COLO829 (cell line): ENCODE measurements at places on chromosomes 16 and 17.

DNA sequence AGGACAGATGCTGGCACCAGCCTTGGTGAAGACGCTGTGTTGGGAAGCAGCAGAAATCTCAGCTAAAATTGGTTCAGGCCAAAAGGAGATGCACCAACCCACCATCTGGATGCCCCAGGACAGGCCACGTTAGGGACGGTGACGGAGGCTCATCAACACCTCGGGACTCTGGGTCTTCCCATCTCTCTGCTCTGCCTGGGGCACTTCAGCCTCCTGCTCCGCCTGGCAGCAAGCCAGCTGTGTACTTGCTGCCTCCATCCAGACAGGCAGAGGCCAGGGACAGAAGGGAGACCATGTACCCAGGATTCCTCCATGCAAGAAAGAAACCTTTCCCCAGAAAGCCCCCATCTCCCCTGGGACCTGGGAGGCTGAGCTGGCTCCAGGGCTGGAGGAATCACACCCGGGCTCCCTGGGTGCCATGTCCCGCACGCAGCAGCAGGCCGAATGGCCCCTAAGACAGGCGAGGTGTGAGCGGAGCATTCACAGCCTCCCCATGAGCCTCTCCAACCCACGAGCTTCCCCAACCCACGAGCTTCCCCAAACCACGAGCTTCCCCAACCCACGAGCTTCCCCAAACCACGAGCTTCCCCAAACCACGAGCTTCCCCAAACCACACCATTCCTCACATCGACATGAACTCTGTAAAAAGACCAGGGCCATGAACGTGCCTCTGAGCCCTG lies 274.5 kb downstream of the C16orf95 start:
- no peak for DNase-seq

DNA sequence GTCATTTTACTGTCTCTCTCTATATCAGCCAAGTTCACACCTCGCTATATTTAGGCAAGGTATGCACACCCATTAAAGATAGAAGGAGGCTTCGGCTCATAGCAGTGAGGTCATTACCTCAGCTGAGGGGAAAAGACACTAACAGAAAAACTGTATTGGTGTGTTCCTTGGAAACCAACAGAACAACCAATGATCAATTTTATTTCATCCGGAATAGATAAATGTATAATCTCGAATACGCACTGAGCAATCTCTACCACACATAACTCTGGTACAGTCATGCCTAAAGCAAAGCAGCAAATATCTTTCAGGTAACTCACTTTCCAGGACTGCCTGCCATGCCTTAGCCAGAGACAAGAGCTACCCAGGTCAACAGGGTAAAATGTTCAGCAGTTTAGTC lies 109.9 kb upstream of the CORO6 start:
- no peak for DNase-seq

DNA sequence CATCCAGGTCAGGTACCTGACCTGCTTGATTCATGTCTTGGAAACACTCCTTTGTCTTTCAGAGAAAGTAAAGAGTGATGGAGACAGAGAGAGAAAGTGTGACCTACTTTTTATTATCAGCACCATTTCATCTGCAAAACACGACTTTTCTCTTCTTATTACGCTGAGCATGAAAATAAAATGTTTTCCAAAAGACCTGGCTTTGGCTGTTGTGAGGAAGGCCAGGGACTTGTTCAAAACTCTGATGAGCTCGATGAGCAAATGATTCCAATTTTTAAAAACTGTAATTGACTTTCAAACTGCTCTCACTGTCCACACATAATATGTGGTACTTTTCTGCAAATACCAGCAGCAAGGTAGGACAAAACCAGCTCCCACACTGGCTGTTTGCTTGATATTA lies 679.9 kb downstream of the MAF start:
- DNase-seq = no peak

- no peak for DNase-seq
These were observed 2.3 kb downstream of the LRRC3C start for GRCh38 chr17:39929646-39930407.

DNA sequence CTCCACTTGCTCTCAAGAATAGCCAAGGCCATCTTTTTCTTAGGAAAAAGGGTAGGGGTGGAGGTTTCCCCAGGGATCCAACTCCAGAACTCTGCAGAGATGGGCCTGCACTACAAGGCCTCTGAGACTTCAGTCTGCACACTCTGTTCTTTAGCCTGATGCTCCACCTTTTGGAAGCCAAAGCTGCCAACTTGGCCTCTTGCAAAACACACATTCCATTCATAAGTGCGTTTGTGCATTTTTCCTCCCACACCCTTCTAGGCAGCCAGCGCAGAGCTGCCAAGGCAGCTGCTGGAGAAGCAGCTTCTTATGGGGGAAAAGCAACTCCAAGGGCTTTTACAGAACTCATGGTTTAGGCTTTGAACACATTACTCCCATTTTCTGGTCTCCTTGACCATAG lies 45.3 kb downstream of the REXO5 start:
- DNase-seq = peak; percentile 78

DNA sequence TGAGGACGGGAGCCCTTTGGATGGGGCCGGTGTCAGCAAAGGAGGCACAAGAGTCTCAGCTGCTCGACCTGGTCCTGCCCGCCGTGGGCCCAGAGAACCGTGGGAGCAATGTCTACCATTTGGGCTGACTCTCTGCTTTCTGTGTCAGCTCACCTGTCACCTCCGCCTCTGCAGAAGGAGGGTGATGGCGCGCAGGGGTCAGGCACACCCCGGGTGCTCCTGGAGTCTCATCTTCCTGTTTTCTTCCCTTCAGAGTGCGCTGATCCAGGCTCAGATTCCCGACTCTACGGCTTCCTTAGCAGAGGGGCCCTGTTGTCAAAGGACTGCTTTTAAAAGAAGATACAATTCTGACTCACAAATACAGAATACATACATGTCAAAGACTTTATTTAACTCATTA lies 167.1 kb downstream of the BANP start:
- DNase-seq = no peak

DNA sequence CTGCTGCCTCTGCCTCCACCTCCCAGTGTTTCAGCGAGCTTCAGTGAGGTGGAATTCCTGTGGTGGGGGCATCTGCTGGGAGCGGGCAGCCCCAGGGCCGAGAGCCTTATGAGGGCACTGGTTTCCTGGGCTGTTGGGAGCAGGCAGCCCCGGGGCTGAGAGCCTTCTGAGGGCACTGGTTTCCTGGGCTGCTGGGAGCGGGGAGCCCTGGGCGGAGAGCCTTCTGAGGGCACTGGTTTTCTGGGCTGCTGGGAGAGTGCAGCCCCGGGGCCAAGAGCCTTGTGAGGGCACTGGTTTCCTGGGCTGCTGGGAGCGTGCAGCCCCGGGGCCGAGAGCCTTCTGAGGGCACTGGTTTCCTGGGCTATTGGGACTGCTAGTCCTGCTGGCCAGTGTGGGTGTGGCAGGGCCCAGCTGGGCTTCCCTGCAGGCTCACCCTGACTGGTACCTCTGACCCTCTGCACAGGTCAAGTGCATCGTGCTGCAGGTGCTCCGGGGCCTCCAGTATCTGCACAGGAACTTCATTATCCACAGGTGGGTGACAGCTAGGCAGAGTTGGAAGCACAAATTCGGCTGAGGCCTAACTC lies 5.6 kb downstream of the CDK10 start:
- no peak for DNase-seq

DNA sequence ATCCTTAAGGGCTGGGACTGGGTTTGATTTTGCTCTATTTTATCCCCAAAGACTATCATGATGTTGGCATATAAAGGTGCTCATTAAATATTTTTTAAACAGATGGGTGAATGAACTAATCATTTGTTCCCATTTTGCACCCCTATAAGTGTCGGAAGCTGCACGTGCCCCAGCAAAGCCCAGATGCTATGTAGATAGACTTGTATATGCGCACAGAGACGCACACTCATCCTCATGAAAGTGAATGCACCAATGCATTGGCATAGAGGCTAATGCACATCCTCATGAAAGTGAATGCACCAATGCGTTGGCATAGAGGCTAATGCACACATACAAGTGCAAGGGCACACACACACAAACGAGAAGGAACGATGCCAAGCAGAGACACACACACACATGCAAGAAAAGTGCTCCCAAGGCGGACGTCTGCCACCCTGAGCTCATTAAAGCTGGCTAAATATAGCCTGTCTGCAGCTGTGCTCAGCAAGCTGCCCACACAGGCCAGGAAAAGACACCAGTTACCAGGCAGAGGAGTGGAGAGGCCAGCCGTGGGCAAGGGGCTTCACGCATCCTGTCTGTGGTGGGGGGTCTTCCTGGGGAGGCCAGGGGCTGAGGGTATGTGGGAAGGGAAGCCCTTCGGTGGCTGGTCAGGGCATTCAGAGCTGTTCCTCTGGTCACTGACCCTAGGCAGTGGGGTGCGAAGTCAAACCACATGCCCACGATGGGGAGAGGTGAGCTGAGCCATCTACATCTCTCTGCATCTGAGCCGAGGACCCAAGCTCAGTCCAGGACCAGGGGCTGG lies 52.6 kb downstream of the PIMREG start:
- DNase-seq = no peak

DNA sequence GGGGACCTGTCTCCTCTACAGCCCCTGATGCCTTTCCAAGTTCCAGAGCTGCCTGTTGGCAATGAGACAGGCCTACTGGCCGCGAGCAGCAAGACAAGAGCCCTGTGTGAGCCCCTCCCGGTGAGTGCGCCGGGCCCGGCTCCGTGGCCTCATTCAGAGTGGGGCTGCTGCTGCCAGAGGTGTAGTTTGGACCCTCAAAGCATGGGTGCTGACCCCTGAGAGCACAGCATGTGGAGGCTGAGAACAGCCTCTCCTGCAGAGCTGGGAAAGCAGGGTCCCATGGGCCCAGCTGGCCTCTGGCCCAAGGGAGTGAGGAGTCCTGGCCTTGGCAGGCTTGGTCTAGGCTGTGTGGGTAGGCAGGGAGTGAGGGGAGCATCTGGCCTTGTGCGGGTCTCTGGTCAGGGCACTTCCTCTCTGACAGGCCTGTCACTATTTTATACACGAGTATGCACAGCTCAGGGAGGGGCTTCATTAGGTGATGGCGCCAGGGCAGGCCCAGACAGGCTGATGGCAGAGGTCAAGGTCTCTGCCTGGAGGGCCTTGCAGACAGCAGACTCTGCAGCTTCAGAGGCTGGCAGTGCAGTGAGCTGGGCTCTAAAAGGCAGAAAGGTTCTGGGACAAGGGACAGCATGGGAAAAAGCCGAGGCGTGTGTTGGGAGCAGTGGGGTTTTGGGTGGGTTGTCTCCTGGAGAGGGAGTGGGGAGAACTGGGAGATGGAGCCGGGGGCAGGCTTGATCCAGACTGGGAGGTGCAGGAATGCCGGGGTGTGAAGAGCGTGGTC lies 43.4 kb downstream of the ADCY7 start:
- no peak for DNase-seq

DNA sequence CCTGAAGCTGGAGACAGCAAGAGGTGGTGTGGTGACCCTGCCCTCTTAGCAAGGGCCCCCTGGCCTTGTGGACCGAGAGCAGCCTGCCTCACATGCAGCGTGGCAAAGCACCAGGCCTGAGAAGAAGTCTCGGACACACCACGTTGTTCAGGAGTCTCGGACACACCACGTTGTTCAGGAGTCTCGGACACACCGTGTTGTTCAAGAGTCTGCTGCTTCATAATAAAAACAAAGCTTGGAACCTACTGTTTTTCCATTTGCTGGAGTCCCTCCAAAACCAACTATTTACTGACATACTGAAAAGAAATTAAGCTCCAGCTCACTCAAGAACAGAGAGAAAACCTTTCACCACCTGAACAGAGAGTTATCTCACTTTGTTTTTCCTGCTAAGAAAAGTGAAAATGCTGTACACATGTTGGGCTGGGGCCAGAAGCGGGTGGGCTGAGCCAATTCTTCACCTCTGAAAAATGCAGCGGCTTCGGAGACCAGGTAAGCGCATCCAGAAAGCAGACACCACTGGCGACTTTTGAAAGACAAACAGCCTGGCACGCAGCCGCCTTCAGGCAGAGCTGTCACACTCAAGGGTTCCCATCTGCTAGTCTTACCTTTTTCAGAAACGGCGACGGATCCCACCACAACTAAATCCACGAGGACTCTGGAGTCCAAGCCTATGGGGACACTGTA lies 8.9 kb downstream of the MTHFSD start:
- DNase-seq = no peak

GRCh38 chr17:57687642-57688041 lies 57.5 kb downstream of the CCDC182 start:
- no peak for DNase-seq

- no peak for DNase-seq
These were observed 567.4 kb upstream of the ZFHX3 start for GRCh38 chr16:73615071-73615940.

DNA sequence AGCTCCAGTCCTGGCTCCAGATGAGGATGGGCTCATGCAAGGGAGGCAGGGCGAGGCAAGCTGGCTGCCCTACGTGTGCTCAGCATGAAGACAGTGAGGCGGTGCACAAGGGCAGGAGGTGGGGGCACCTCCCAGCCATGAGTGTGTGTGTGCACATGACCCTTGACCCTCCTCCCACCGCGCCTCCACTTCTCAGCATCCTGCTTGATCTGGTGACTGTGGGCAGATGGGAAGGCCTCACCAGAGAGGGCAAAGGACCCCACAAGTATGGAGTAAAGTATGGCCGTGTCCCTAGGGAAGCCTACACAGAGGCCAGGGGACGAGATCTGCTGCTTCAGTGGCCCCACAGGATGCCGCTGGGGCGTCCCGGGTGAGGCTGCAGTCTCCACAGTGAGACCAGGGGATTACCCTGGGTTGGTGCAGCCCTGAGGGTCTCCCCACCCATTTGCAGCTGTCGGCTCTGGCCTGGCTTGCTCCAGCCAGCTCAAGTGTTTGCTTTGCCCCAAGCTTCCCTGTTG lies 7.9 kb upstream of the RNF222 start:
- no peak for DNase-seq

DNA sequence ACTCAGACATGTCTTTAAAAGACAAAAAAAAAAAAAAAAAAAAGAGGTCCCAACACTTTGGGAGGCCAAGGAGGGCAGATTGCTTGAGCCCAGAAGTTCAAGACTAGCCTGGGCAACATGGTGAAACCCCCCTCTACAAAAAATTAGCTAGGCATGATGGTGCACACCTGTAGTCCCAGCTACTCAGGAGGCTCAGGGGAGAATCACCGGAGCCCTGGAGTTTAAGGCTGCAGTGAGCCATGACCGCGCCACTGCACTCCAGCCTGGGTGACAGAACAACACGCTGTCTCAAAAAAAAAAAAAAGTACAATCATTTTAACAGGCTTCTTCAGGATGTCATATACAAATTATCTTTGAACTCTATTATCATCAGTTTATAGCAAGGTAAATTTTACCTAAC lies 22.0 kb downstream of the C16orf87 start:
- no peak for DNase-seq

- DNase-seq = peak; percentile 25
These were observed 700 bp downstream of the UBN1 start for GRCh38 chr16:4847774-4848587.

DNA sequence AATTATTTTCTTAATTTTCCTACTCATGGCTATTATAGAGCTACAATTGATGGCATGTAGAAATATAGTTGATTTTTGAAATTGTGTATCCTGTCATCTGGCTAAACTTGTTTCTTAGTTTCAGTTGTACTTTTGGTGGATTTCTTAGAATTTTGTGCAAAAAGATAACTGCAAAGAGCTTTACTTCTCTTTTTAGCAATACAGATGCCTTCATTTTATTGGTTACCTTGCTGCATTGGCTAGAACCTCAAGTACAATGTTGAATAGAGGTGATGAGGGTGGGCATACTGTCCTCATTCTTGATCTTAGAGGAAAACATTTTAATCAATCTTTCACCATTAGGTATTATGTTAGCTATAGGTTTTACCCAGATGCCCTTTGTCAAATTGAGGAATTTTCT lies 67.9 kb downstream of the METRNL start:
- no peak for DNase-seq
